ENCODE measurements at places on chromosomes 3 and 15. TPM values are rescaled to one million over a fixed set of nuclear protein-coding genes. Genes with fewer than 3 reads are reported as not detected.

Gene BCHE
- total RNA-seq, result 1.6 TPM

Gene HYAL3
- total RNA-seq, result 2.3 TPM

DNA sequence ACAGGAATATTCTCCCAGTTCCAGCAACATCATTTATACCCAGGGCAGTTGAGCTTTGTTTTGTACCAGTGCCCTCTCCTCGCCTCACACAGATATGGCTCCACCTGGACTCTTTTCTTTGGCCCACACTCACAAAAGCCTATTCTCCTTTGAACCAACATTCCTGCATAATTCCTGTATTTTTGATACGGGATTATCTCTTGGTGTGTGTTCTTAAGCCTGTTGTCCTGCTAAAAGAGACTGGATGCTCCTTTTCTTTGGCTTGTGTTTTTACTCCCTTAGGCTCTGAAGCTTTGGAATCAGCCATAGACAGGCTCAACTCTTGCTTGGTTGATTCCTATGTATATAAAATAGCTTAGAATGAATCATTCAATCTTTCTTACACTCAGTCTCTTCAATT, 305.4 kb upstream of the SATB1 start:
- no peak for DNase-seq

DNA sequence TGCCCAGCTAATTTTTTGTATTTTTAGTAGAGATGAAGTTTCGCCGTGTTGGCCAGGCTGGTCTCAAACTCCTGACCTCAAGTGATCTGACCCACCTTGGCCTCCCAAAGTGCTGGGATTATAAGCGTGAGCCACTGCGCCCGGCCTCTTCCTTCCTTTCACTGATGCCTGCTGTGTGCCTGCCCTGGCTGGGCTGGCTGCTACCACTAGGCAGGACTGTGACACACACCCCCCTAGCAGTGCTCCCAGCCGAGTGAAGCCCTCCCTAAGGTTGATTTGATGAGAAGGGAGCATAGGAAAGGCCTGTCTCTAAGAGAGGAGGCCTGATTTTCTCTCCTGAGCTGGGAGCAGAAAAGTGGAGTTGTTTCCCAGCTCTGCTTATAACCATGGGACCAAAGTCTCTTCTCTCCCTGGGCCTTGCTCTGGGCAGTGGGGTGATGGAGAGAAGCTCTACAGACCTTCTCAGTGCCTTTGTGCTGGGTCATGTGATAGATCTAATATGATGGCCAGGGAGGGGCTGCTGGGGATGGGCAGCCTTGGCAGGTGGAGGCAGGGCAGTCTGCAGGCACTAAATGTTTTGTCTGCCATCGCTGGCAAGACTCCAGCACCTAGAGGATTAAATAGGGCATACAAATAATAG, 20.1 kb upstream of the SFMBT1 start:
- no peak for DNase-seq

Gene TADA3
- 109 TPM for total RNA-seq

DNA sequence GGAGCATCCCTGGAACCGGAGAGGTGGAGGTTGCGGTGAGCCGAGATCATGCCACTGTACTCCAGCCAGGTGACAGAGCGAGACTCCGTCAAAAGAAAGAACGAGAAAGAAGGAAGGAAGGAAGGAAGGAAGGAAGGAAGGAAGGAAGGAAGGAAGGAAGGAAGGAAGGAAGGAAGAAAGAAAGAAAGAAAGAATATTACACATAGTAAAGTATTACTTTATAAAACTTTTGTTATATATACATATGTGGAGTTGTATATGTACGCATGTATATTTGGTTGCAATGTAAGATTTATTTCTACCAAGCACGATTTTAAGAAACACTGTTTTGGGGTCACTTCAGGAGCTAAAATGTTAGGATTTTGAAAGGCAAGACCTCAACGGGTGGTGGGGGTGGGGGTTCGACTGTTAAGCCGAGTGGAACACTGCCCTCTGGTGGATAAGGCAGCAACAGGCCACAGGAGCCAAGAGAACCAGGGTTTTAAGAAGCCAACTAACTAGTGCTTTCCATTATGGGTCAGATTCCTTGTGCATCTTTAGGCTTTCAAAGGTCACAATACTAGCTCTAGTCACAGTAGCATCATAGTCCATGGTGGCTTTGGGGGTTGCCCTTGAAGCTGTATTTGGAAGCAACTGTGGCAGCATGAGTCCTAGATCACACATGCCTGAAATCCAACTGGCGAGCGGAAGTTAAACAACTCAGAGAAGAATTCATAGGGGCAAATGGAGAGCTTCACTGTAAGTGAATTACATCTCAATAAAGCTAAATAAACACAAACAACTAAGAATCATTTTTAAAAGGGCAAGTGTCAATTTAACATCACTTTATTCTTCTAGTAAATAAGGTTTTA, 22.5 kb downstream of the GLB1 start:
- peak; percentile 76 for DNase-seq

Gene LEKR1
- 0.97 TPM for total RNA-seq
